Breast epithelium (tissue), 4 donors: ENCODE measurements at places on chromosomes 13 and 19. TPM values are rescaled to one million over a fixed set of nuclear protein-coding genes. Genes with fewer than 3 reads are reported as not detected.

GRCh38 chr13:35343417-35343816, 133.1 kb downstream of the MAB21L1 start:
- no peaks in the 10 kb centered on the region for H3K27me3 ChIP-seq
- no peak overlapping the region for H3K27ac ChIP-seq
- no peaks in the 10 kb centered on the region for H3K36me3 ChIP-seq
- H3K4me3 ChIP-seq, result no peak overlapping the region
- H3K4me1 ChIP-seq, result no peaks in the 10 kb centered on the region

The PLEKHF1 gene
- total RNA-seq, result 71.4 TPM

- no peak overlapping the region for H3K4me3 ChIP-seq
- H3K36me3 ChIP-seq, result no peaks in the 10 kb centered on the region
- DNase-seq, result no peak
Measured at GRCh38 chr19:9456018-9456689, 20.8 kb upstream of the ZNF266 start.

DNA sequence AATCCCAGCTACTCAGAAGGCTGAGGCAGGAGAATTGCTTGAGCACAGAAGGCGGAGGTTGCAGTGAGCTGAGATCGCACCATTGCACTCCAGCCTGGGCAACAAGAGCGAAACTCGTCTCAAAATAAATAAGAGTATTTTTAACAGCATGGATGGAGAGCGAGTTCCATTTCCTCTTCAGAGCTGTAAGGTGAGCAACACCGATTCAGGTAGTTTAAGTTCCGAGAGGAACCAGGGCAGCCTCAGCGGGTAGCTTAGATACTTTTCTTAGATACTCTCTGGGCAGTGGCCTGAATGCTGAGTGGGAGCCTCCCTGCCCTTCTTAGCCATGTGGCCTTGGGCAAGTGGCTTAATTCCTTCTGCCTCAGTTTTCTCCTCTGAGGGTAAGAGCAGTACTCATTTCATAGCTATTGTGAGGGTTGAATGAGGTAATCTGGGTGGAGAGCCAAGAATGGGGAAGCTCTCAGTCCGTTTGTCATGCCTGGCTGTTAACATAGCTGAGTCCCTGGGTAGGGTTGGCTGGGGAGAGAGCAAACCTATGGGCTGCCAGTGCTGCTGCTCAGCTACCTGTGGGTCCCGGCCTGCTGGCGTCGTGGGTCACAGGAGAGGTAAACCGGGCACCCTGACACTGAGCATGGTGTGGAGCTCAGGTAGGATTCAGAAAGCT, 4.1 kb downstream of the ATP11A start:
- H3K27ac ChIP-seq, result no peak overlapping the region
- no peaks in the 10 kb centered on the region for H3K36me3 ChIP-seq
- H3K4me3 ChIP-seq, result no peak overlapping the region
- no peaks in the 10 kb centered on the region for H3K4me1 ChIP-seq

- H3K36me3 ChIP-seq, result no peaks in the 10 kb centered on the region
- no peaks in the 10 kb centered on the region for H3K27me3 ChIP-seq
- H3K27ac ChIP-seq, result no peak overlapping the region
- no peak overlapping the region for H3K4me3 ChIP-seq
Measured at GRCh38 chr13:76414320-76414719, 471.9 kb downstream of the KCTD12 start.
